C1 segment of cervical spinal cord (tissue), 14 donors: ENCODE measurements at places on chromosomes 6 and 20.

- DNase-seq: no peak
Observed at GRCh38 chr6:22965889-22966288, 396.5 kb downstream of the HDGFL1 start.

- no peak for DNase-seq
Observed at GRCh38 chr20:6780433-6781190, 13.1 kb downstream of the BMP2 start.

GRCh38 chr6:107616775-107617174, 126.9 kb downstream of the SOBP start:
- DNase-seq: no peak

- no peak for DNase-seq
Observed at GRCh38 chr6:46949632-46950280, 28.0 kb upstream of the ADGRF5 start.

GRCh38 chr6:26457806-26458688, at the start of gene BTN2A1:
TSS of gene BTN2A1 (plus strand) at chr6:26457955. CDS start at chr6:26458637, 682 bp downstream.
- DNase-seq: peak; percentile 77

DNA sequence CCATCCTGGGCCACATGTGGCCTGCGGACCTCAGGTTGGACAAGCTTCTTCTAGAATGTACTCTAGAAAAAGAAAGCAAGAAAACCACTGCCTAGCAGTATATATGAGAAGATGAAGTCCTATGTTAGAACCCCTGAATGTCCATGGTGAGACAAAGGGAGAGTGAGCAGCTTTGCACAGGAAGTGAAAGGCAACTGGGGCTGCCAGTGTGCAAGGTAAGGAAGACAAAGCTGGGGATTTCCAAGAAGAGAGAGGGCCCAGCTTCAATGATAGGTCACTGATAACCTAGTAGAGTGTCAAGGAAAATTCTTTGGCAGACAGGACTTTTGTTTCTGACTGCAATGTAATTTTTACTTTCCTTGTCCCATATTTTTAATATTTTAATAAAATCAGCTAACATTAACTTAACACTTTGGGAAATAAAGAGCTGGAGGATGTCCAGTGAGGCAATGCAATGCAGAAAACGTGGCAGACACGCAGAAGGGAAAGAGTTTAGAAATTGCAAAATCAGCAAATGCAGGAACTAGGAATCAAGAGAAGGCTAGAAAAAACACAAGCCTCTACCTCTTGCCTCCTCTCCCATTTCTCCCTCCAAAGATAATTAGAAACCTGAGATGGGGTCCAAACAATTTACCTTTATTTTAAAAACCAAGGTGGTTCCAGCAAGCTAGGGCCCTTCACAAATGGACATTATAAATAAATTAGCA, 47.4 kb downstream of the CYP39A1 start:
- no peak for DNase-seq

- peak; percentile 63 for DNase-seq
Observed at GRCh38 chr6:146543940-146544615, 445 bp downstream of the RAB32 start.

GRCh38 chr6:152682141-152682540, 15.6 kb upstream of the MYCT1 start:
- no peak for DNase-seq

GRCh38 chr6:137821491-137821890, 45.6 kb upstream of the TNFAIP3 start:
- DNase-seq: no peak

DNA sequence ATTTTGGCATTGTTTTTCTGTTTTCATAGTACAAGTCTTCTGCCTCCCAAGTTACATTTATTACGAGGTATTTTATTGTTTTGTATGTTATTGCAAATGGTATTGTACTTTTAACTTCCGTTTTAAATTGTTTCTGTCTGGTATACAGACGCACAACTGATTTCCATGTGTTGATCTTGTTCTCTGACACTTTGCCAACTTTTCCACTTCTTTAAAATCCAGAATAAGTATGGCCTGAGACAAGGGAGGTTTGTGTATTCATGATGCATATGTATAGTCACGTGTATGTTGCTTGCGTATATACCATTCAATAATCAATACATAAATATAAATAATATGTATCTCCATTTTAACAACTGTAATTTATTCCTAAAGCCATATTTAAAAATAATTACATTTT, 41.2 kb downstream of the THBS2 start:
- DNase-seq: no peak

DNA sequence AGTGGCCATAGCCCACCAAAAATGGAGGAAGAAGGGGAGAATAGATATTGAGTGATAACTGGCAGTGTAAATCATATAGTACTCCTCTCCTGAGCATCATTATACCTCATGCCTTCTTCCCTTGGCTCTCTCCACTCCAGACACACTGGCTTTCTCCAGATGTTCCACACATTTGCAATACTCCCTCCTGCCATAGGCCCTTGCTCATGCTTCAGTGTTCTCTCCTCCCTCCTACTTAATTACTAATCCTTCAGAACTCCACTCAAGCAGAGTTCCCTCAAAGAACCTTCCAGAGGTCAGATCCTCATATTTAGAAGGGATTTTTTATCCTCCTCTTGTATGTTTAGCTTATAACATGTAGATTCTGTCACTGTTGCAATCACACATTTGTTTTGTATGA, 279.5 kb upstream of the SUPT3H start:
- no peak for DNase-seq

DNA sequence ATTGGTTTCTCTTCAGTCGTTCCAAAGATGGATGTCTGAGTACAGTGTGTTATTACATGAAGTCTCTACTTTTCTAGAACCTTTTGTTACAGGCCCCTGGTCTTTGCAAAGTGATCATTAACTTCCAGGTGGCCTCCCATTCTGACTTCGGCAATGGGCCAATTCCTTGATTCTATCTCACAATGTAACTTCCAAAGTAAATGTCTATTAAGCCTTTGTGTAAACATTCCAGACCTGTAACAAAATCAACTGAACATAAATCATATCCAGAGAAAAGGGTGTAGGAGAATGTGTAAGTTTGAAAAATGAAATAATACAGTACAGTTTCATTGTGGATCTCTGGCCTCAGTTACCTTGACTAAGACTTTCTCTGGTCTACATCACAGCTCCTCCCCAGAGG, 187.8 kb upstream of the JAG1 start:
- no peak for DNase-seq

DNA sequence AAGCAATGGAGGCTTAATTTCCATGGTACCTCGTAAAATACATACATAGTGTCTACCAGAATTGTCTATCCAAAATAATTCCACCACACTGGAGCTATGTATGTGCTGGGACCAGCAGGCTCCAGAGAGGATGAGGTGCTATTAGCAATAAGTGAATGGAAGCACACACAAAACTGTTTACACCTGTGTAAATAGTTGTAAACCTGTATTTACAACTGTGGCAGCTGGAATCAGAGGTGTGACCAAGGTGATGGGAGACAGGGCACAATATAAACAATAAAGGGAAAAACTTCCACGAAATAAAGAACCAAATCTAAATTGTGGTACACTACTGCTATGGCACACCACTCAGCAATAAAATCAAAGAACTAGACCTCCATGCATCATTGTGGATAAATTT, 14.4 kb downstream of the RARS2 start:
- no peak for DNase-seq

- DNase-seq: no peak
Observed at GRCh38 chr20:10006447-10007090, 28.2 kb upstream of the ANKEF1 start.

GRCh38 chr6:134706153-134706552, 243.7 kb downstream of the ALDH8A1 start:
- no peak for DNase-seq

- DNase-seq: no peak
Observed at GRCh38 chr6:16872543-16873235, 111.4 kb upstream of the ATXN1 start.

DNA sequence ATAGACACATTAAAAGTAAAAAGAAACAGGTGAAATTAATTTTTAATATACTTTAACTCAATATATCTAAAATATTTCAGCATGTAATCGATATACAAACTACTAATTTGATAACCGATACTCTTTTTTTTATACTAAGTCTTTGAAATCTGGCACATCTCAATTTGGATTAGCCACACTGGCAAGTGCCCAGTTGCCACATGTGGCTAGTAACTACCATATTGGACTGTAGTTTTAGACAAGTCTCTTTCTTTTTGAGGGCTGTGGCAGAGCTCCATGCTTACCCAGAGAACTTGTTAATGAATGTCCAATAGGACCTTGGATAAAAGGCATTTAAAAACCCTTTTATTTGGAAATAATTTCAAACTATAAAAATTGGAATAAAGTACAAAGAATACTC, 17.8 kb downstream of the TULP4 start:
- DNase-seq: no peak

DNA sequence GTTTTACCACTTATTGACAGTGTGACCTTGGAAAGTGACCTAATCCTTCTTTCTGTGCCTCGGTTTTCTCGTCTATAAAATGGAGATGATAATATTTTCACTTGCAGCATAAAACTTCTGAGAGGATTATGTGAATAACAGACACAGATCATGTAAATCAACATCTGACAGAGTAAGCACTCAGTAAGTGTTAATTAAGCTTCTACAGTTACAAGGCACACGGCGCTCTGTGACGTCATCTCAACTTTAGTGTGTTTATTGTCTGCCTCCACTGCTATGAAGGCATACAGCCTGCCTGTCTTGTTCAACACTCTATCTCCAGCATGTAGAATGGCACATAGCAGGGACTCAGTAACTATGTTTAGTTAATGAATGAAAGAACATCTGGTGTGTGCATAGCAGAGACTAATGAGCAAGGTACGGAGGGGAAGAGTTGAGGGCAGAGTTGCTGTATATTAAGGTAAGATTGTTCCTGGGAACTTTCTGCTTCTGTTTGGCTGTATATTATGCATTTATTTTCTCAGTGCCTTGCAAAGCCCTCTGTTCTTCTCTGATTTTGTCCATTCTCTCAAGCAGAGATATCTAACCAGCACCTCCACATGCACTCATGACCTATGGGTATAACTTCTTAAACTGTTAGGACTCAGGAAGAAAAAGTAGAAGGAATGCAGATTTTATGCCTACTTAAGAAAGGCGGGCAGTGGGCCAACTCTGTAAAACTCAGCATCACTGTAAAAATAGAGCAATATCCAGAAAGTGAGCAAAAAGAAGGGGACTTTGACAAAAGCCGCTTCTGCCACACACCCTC, 66.4 kb upstream of the STMND1 start:
- no peak for DNase-seq

- DNase-seq: peak; percentile 38
Observed at GRCh38 chr6:6676910-6677441, 88.5 kb downstream of the LY86 start.

DNA sequence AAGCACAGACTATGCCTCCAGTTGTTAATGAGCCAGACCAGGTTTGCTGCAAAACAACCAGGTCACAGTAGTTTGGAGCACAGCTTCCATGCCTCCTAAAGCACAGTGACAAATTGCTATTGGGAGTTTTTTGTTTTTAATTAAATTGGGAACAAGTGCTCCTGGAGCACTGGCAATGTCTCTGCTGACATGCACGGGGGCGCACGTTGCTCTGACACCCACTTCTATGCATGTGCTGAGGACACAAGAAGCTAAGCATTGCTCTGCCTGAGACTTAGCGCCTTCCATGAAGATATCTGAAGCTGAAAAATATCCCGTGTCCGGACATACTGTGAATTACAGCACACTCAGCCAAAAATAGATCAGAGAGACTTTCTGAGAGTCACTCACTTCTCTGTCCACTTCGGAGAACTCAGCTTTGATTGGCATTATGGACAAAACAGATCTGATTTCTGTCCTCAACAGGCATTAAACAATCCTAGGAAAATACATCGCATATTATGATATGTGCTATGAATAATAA, 18.6 kb upstream of the GGTLC1 start:
- DNase-seq: no peak

DNA sequence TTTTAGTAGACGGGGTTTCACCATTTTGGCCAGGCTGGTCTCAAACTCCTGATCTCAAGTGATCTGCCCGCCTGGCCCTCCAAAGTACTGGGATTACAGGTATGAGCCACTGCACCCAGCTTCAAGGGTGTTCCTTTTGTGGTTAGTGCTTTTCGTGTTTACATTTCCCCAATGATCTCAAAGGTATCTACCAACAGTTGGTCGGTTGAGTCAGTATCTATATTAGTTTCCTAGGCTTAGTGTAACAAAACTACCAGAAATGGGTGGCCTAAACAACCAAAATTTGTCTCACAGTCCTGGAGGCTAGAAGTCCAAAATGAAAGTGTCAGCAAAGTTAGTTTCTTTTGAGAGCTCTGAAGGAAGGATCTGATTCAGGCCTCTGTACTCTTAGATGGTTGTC, 30.1 kb downstream of the CASP8AP2 start:
- no peak for DNase-seq

DNA sequence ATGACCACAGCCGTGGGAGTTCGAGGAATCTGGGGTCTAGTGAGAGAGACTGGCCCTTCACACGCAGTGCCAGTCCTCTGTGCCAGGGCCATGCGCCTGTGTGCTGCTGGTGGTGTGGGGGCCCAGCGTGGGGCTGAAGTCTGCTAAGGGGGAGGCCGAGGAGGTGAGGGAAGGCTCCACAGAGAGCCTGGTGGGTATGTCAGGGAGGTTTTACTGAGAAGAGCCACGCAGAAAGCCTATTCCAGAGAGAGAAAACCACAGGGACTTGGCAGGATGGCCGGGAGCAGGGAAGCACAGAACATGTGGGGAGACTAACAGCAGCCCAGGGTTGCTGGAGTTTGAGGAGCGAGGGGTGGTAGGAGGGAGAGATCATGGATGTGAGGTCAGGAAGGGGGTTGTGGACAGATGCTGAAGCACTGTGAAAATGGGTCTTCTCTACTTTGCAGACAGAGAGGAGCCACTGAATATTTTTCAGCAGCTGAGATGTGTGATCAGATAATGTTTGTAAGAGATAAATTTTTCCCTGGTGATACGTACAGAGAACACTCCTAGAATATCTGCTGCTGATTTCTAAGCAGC, 35.3 kb downstream of the DUSP22 start:
- no peak for DNase-seq

GRCh38 chr20:37329481-37330165, 16.3 kb upstream of the SRC start:
- no peak for DNase-seq

DNA sequence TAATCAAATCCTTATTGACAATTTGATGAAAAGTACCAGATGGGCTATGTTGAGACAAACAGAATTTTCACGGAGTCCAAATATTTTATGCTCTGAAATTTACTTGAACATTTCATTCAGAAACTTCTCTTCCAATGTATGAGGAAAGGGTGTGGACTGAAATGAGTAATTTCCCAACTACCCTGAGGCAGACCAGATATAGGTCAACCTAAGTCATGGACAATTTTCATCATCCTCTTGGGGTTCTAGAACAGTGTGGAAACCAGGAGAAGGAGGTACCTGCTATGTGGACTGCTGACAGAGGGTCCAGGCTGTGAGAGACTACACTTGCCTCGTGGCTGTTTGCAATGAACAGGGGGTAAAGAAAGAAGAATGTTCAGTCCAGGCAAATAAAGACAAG, 323.0 kb downstream of the ESR1 start:
- no peak for DNase-seq

GRCh38 chr6:77450924-77451323, 12.4 kb downstream of the HTR1B start:
- DNase-seq: no peak

GRCh38 chr20:62337558-62338293, 29.4 kb downstream of the LAMA5 start:
- no peak for DNase-seq
